ENCODE measurements at places on chromosomes 13 and 19.

DNA sequence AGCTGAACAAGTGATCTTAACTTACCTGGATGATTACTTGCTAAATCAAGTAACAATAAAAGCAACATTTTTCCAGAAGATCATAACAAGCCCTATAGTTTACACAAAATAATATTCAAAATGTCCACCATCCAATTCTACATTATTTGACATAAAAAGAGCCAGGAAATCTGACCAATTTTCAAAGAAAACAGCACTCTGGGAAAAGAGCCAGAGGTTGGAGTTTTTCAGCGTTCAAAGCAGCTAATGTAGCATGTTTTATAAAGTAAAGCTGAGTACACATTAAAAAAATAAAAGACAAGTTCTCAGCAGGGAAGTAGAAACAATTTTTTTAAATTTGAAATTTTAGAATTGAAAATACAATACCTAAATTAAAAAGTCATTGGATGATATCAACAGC lies 62.6 kb downstream of the UFM1 start:
- DNase-seq: no peak

- DNase-seq: no peak
These were observed 1.3 kb downstream of the PGLYRP1 start for GRCh38 chr19:46021531-46022041.

- peak; percentile 96 for DNase-seq
These were observed 8.6 kb downstream of the C19orf81 start for GRCh38 chr19:50657712-50658440.

DNA sequence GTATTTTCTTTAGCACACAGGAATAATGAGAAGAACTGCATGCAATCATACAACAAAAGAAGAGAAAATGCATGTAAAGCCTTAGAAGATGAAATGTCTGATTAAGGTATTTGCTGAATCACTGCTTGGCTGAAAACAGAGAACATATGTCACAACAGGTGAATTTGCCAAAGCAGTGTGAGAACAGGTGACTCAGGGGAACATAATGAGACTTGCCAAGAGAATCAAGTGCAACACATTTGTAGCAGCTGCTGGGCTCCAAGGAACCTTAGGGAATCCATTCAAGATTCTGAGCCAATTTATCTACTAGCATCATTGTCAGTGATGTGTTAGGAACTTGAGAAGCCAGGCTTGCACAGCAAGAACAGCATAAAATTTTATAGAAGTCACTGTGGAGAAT lies 273.1 kb downstream of the PCDH20 start:
- DNase-seq: no peak

- no peak for DNase-seq
These were observed 502.3 kb downstream of the FOXO1 start for GRCh38 chr13:40164133-40164532.

DNA sequence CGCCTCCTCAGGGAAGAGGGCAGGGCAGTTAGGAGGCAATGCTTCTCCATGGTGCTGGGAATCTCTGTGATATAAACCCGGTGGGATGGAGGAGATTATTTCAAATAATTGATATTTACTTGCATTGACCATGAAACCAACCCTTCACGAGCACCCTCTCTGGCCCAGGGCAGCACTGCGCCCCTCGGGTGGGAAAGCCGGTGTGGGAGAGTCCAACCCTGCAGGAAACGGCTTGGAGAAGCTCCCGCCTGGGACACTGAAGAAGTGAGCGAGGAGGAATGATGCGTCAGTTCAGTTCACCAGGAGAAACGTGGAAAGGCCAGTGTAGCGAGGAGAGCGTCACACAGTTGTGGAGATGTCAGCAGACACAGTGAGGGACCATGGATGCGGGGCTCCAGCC lies 99.9 kb downstream of the COL4A2 start:
- DNase-seq: no peak

- no peak for DNase-seq
These were observed 799.2 kb downstream of the GPC5 start for GRCh38 chr13:92197669-92198068.

- no peak for DNase-seq
These were observed 2.3 kb downstream of the SPPL2B start for GRCh38 chr19:2330632-2331284.

DNA sequence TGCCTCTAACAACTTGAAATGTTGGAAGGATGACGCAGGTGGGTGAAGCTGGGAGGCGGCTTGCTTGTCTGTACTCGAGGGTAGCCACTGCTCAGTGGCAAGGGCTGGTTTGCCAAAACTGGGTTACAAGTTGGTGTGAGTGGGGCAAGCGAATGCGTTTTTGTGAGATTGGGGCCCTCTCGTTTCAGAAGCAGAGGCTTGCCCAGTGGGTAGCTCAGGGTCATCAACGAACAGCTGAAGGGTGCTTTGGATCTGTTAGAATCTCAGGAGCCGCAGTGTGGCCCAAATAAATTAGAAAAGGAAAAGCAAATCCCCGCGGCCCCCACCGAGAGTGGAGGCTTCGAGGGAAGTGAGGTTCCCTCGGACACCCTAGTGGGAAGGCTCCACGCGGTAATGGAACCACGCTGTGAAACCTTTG lies 7.3 kb downstream of the ATP4B start:
- no peak for DNase-seq

GRCh38 chr13:110114316-110114715 lies 192.6 kb downstream of the COL4A1 start:
- DNase-seq: no peak

GRCh38 chr13:35557475-35557874 lies 81.0 kb upstream of the MAB21L1 start:
- DNase-seq: no peak

- DNase-seq: no peak
These were observed 52.9 kb downstream of the FAM124A start for GRCh38 chr13:51275101-51275500.

DNA sequence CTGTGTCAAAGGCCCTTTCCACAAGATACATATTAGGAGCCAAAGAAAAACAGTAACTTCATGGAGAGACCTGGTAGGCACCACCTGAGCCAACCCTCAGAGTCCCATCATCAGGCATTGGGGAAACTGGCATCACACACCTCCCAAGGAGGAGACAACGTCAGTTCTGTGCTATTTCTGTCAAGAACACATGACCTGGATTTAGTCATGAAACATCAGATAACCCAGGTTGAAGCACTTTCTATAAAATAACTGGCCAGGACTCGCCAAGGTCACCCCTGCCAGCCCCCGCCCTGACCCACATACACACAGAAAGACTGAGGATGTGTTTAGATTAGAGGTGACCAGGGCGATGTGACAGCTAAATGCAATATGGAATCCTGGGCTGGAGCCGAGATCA lies 35.6 kb downstream of the COL4A1 start:
- DNase-seq: no peak

DNA sequence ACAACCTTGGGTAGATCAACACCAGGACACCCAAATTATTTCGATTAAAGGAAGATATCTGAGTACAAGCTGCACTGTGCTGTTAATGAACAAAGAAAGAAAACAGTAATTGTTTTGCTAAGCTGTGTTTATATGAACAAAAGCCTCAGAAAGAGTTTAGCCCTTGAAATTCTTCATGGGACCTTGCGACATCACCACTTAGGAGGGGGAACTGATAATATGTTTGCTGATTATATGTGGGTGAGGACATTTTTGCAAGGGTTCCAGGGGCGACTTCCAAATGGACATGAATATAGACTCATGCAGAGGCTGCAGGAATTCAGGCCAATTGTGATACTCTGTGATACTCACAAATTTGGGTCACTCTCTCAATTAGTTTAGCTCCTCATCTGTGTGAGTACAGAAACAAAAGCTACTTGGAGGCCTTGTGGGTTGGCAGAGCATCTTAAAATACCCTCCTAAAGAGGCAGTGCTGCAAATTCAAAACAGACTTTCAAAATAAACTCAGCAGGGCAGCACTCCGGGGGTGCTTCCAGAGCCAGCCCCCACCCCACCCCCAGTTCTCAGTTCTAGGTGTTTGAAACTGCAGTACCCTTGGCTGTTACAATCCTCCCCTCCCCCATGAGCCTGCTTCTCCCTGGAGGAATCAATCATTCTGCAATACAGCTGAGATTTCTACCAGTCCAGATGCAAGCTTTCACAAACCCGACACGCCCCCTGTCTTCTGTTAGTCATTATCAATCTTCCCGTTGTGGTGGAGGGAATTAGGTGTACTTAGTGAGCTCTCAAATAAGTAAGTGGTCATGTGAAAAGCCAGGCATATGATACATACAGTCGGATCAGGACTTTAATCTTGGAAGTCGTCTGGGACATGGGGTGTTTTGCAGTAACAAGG lies 97.0 kb upstream of the MBNL2 start:
- DNase-seq: peak; percentile 61

DNA sequence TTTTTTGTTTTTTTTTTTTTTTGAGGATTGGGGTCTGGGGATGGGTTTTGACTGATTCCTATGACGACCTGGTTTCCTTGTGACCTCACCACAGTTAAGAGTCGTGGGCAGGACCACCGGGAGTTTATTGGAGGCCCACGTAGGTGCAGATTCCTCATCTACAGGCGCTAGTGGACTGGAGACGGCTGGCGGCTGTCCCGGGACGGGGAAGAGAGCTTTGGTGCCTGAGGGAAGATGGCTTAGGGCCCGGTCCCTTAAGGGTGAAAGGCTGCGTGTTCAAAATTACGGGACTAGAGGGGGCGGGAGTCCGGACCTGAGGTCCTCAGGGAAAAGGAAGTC lies 682 bp upstream of the TEAD2 start:
- DNase-seq: no peak

GRCh38 chr19:988510-988909 lies 4.4 kb downstream of the WDR18 start:
- no peak for DNase-seq

GRCh38 chr13:66567899-66568612 lies 662.1 kb downstream of the PCDH9 start:
- no peak for DNase-seq

DNA sequence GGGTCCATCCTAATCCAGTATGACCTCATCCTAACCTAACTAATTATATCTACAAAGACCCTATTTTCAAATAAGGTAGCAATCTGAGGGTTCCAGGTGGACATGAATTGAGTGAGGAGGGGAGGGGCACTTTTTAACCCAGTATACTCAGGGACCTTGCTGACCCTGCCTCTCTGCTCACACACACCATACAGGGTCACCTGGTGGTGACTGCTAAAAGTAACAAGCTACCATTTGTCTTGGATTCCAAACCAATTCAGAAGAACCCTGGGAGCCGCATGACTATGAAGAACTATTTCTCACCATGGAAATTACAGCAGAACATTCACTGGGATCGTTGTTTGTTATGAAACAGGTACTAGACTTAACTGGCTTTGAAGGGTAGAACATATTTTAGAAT lies 151.9 kb downstream of the LACC1 start:
- no peak for DNase-seq

GRCh38 chr13:48728226-48728625 lies 74.5 kb downstream of the CYSLTR2 start:
- no peak for DNase-seq

DNA sequence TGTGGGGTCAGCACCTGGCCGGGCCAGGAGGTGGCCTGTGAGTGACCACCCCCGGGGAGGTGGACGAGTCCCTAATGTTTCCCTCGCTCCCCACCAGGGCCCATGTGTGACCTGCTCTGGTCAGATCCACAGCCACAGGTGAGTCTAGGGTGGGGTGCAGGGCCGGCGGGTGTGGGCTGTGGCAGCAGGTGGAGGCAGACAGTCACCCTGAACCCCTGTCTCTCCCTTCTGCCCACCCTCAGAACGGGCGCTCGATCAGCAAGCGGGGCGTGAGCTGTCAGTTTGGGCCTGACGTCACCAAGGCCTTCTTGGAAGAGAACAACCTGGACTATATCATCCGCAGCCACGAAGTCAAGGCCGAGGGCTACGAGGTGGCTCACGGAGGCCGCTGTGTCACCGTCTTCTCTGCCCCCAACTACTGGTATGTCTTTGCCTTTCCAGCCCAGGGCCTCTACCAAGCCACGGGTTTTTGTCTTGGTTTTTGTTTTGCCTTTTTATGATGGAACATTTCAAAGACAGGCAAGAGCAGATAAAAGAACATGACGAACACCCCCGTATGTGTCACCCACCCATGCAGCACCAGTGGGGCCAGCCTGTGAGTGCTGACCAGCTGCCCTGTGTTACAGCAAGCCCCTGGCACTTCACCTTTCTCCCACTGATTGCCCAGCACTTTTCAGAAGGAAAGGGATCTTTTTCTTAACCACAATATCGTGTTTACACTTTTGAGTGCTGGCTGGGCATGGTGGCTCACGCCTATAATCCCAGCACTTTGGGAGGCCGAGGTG lies 24.9 kb downstream of the CCDC8 start:
- DNase-seq: no peak

GRCh38 chr13:104111031-104111430 lies 1044.8 kb upstream of the SLC10A2 start:
- no peak for DNase-seq

DNA sequence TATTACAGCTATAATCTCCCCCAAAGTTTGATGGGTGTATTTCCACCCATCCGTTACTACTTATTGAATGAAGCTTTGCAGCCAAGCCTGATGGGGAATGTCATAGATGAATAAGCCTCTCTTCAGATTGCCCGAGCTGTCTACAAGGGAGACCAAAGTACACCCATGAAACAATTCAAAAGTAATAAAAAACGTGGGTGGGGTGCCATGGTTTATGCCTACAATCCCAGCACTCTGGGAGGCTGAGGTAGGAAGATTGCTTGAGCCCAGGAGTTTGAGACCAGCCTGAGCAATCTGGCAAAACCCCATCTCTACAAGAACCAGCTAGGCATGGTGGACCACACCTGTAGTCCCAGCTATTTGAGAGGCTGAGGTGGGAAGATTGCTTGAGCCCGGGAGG lies 419.2 kb downstream of the FGF9 start:
- no peak for DNase-seq

DNA sequence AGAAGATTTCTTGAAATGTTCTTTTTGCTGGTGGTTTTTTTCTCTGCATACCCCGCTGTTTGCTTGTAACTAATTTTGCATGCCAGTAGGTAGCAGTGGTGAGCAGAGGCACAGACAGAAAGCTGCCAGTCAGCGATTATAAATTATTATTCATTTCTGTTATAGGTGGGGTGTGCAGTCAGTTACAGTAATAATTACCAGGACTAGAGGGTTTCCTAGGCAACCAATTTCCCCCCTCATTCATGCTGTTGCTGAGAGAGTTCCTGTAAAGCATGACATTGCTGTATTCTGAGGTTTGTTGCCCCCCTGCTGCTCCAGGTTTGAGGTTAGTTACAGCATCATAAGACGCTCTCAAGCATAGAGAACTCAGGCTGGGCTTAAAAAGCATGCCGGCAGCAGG lies 104.5 kb downstream of the URI1 start:
- peak; percentile 9 for DNase-seq

DNA sequence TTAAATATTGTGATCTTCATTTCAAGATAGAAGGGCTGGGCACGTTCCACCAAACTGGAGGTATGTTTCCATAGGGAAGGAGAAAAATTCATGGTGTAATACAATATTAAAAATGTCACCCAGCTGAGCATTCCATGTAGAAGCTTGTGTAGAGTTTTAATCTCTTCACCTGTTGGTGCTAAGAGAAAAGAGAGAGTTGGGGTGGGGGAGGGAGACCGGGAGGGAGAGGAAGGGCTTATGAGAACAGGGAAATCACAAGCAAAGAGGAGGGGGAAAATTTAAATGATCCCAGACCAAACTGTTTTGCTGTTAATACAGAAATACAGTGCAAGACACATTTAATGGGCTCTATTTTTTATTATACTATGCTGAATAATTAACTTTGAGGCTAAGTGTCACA lies 345.8 kb downstream of the ZNF536 start:
- no peak for DNase-seq

GRCh38 chr19:17951990-17952976 lies 14.6 kb upstream of the KCNN1 start:
- no peak for DNase-seq

Data from left renal pelvis (tissue), 4 donors.